ENCODE measurements at places on chromosomes 5 and 9.
A peak's percentile ranks its signal among the peaks of the same experiment; 100 is the strongest.

GRCh38 chr9:117046666-117047327 is 359.7 kb downstream of the TRIM32 start:
- no peak for DNase-seq

- DNase-seq = no peak
These were observed 23.6 kb upstream of the CAST start for GRCh38 chr5:96638561-96638960.

DNA sequence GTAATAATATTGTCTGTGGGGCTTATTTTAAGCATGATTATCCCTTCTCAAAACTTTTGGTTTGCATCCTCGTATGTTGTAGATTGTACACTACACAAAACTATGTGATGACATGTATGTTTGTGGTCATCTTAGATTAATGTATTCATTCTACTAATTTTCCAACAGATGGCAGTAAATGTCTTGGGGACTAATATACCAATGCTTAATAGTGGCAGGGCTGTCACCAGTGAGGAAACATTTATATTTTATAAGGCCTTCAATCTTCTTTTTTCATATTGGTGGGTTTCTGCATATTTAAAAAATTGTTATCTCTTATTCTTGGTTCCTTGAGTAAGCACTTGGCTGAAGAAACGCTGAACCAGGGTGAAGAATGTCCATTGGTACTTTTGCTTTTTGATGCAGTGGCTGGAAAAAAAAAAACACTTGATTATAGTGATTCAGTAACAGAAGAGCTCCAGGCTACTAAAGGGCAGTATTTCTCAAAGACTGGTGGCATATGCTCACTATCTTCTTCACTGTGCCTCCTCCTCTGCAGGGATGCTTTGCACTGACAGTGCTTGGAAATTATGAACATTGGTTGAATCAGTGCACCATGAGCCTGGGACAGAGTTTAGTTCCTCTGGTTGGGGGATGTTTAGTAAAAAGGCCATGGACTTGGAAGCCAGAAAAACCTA is 530.3 kb downstream of the RASEF start:
- peak; percentile 33 for DNase-seq

DNA sequence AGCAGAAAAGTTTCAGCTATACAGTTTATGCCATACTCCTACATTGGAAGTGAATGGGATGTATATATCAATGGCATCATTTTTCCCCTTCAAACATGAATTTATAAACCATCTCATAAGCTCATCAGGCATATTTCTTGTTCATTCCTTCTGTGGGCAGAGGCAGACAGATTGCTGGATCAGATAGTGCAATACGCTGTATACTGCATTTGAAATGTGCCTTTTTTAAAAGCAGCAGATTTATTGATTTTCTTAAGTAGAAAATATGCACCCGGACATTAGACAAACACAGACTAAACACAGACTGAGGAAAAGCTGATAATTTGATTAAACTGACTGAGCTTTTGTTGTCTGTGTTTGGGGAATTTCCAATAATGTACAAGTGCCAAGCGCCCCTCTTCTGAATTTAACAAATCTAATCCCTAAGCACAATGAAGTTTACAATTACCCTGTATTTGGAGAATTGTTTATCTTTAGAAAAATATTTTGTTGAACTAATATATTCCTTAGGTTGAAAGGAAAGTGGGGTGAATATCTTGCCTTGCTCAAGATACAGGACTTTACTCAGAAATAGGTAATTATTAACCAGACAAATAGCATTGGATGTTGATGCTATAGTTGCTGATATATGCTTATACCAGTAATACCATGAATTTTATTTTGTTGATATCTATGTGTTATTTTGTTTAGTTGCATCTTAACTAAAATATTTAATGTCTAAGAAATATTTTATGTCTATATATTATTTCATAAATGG is 566.6 kb upstream of the MEF2C start:
- DNase-seq = no peak

DNA sequence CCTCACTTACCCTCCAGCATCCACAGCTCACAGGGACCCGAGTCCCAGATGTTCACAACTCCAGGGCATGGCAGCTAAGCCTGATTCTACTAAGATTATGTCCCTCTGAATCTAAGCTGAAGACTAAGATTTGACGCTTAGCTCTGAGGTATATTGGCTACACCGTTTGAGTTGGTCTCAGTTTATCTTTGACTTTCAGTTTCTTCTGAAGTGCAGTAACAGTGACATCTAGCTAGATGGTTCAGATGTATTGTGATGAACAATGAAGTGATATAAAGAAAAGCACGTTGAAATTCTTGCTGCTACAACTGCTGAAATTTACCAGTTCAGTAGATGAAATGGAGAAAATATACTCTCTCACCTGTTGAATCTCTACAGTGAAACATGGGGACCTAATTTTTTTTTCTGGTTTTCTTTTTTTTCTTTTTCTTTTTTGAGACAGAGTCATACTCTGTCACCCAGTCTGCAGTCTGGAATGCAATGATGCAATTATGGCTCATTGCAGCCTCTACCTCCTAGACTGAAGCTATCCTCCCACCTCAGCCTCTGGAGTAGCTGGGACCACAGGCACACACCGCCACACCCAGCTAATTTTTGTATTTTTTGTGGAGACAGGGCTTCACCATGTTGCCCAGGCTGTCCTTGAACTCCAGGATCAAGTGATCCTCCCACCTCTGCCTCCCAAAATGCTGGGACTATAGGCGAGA is 15.7 kb downstream of the RFK start:
- no peak for DNase-seq

DNA sequence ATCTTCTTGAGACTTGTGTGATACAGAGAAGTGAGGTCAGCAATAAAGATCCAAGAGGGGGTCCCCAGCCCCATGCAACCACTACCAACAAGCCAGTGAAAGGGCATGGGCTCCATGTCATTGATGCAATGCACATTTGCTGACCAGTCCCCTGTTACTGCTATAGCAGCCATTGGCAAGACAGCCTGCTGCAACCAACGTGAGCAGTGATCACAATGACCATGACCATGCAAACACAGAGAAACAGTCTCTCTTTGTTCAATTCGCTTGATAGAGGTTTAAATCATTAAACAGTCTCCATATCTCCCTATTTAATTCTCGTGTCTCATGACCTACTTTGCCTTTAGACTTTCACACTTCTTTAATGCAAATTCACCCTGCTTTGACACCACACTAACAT is 30.0 kb upstream of the FOXB2 start:
- DNase-seq = no peak

DNA sequence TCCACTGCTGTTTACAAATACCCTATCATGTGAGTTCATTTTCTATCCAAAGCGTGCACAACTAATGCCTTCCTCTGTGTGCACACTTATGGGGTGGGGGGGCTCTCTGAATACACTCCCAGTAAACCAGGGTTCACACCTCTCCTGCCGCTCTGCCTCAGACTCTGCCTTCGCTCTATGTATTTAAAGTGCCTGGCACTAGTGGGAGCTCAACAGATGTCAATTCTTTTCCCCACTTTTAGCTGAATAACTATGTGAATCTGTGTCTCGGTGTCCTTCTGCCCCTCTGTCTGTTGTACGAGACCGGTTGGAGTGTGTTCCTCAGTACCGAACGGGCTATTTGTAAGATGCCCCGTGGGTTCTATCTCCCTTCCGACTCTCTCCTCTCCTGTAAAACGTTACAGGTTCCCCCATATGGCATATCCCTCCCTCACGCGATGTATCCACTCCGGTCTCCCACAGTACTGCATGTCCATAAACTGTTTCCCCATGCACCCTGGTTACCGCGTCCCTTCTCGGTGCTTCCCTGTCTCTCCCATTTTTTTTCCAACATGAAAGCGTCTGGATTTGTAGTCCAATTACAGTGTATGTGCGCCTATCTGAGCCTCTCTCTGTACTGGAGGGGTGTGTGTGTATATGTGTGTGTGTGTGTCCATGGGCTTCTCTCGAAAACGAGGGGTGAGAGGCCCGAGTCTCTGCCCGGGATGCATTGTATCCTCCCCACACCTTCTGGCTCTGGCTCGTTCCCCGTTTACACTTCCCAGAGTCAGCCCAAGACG is 1.6 kb downstream of the ELL2 start:
- peak; percentile 32 for DNase-seq

DNA sequence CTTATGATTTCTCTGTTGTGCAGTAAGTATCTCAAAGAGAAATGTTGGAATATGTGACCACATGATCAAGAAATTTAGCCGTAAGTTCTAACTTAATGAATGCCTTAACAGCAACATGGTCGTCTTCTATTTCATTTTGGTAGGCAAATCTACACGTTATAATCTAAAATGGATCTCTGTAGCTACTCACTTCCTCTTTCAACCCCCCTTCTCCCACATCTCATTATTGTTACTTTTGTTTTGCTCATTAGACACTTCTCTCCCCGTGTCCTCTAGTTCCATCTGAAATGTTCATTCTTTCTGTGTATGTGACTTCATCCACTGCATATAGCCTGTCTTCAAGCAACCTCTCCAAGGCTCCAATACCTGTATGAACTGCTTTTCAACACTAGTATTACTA is 27.1 kb upstream of the LPAR1 start:
- no peak for DNase-seq

GRCh38 chr9:27129221-27129620 is 20.2 kb downstream of the TEK start:
- no peak for DNase-seq

DNA sequence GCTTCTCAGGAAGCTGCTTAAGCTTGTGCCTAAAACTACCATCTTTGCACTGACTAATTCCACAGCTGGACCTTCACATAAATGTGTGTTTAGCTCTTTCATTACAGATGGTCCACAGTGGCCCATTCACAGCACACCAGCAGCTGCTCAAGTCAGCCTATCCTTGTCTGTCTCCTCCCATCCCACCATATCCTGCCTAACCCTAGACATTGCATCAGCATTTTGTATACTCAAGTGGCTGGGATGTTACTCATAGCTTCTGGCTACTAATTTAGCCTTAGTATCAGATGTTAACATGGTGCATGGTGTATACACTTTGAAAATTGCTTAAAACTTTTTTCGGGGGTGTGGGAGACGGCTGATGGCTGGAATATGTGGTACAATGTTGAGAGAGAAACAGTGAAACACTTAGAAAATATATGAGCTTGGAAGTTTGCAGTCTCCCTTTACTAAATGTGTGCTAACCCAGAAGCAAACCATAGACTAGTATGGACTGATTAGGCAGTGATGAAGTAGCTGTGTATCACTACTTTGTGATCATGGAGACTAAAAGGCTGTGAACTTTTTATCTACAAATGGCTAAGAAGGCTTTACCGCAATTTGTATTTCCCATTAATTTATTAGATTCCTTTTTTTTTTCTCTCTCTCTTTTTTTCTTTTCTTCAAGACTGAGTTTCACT is 83.1 kb downstream of the JMY start:
- no peak for DNase-seq

DNA sequence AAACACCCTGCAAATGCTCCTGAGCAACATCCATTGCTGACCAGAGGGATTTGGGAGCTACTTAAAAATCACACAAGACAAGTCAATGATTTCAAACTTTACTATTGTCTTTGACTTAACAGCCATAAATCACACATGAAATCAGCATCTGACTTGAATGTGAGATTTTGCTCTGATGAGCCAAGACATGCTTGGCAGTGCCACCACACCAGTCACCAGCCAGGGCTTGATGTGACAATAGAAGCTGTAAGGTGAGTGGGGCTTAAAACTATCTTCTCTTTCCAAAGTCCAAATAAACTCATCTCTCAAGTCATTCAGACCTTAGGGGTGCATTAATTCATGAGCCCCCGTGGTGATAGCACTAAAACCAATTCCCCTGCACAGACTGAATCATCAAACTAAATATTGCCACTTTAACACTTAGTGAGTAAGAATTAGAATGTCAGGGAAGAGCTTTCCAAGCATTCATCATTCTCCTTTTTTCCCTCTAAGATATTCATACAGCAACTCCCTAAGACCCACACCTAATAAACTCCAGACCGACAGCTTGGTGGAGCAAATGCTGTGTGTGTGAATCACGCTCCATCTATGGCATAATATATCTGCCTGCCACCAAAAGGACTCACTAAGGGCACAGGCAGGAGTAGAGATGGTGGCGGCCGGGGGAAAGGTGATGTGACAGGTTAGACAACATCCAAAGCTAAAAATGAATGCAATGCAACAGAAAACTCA is 119.4 kb downstream of the SPOCK1 start:
- no peak for DNase-seq

DNA sequence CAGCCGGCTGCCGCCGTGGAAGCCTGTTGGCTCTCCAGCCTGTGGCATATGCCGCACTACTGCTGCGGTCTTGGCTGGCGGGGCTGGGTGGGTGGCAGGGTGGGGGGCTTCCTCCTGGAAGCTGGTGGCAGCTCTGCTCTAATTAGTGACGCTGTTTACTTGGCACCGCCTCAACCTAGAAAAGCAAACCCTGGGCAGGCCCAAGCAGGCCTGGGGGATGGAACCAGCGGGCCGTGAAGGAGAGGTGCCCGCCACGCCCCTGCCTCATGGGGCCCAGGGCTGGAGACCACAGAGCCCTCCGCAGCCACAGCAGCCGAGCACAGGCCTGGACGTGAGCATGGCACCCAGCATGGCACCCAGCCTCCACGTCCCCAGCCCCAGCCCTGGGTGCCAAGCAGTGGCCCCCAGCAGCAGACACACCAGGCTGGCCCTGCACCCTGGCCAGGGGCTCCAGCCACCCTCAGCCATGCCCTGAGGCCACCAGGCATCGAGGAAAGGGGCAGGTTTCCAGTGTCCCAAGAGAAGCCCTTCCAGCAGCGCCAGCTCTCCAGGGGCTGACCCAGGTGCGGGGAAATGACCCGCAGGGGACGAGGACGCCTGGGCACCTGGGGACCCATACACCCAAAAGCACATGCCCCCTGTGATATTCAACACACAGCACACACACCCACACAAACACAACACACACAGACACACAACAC is 5.4 kb upstream of the CCDC187 start:
- peak; percentile 75 for DNase-seq

DNA sequence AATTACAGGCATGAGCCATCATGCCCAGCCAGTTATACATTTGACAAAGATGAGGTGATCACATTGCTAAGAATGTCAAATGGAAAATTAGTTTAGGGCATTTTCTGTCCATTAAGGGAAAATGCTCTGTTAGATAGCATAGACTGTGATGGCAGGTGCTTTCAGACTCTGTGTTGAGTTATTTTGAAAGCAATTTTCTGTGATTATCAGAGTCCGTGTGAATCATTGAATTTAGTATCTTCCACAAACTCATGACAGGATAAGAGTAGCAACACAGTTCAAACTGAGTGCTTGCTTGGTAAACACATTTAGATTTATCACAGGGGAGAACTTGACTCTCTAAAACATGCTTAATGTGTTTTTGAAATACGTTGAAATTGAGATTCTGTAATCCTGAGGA is 69.0 kb downstream of the GAPVD1 start:
- DNase-seq = no peak

- no peak for DNase-seq
These were observed 3.1 kb upstream of the SLC27A6 start for GRCh38 chr5:128962211-128962610.

- DNase-seq = peak; percentile 3
These were observed 71.4 kb downstream of the RALGPS1 start for GRCh38 chr9:126985870-126986498.

GRCh38 chr9:109517901-109518377 is 19.8 kb upstream of the PTPN3 start:
- DNase-seq = no peak

- DNase-seq = no peak
These were observed 307.3 kb downstream of the MLLT3 start for GRCh38 chr9:20314981-20315380.
